ENCODE measurements at places on chromosomes 1 and 21. TPM values are rescaled to one million over a fixed set of nuclear protein-coding genes. Genes with fewer than 3 reads are reported as not detected.

PYHIN1 gene
- not detected for total RNA-seq

TGFB2 gene
- total RNA-seq, result 4.5 TPM

TMEM240 gene
- total RNA-seq, result 7.2 TPM

FCGR3A gene
- total RNA-seq, result not detected

AMIGO1 gene
- total RNA-seq, result 2.5 TPM

AMY1B gene
- total RNA-seq, result not detected
